ENCODE measurements at places on chromosomes 6 and 20.

- no peak for DNase-seq
Observed at GRCh38 chr6:112279031-112279935, 24.9 kb upstream of the LAMA4 start.

DNA sequence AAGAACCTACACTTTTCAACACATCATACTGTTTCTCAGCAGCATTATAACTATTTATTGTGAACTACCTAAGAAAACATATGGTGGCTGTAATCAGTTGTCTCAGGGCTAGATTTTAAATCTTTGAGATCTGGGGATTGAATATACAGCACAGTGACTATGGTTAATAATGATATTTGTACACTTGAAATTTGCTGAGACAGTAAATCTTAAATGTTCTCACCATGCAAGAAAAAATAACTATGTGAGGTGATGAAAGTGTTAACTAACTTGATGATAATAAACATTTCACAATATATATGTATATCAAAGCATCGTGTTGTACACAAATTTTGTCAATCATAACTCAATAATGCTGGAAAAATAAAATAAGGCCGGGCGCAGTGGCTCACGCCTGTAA is 113.8 kb downstream of the ATXN1 start:
- no peak for DNase-seq

DNA sequence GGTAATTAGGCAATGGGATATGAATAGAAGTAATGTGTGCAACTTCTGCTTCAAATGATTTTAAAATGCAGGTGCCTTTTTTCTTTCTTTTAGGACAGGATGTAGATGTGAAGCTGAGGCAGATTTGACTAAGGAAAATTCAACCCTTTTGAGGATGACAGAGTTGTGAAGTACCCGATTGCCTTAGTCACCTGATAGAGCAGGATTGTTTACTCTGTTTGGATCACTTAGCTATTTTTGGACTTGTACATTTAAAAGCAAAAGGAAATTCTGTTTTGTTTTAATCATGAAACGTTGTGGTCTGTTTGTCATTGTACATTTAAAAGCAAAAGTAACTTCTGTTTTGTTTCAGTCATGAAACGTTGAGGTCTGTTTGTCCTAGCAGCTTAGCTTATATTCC is 143.4 kb downstream of the FAM83B start:
- no peak for DNase-seq

GRCh38 chr6:33314515-33314942 is 651 bp upstream of the TAPBP start:
- DNase-seq = no peak

DNA sequence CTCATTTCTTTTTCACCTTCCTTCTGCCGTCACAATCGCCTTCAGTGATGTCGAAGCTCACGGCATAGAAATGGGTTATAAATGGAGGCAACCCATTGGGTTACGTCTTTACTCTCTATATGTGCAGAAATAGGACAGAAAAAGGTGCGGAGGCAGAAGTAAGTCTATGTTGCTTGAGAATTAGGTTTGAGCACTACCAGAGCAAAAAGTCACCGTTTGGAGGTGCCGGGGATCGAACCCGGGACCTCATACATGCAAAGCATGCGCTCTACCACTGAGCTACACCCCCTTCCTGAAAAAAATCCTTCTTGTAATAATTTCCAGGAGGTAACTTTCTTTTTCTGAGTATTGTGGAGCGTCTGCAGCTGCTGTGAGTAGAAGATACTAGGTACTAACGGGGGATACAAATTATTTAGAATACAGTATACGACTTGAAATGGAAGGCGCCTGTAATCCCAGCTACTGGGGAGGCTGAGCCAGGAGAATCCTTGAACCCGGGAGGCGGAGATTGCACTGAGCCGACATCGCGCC is 134.2 kb downstream of the TRIM27 start:
- DNase-seq = no peak

DNA sequence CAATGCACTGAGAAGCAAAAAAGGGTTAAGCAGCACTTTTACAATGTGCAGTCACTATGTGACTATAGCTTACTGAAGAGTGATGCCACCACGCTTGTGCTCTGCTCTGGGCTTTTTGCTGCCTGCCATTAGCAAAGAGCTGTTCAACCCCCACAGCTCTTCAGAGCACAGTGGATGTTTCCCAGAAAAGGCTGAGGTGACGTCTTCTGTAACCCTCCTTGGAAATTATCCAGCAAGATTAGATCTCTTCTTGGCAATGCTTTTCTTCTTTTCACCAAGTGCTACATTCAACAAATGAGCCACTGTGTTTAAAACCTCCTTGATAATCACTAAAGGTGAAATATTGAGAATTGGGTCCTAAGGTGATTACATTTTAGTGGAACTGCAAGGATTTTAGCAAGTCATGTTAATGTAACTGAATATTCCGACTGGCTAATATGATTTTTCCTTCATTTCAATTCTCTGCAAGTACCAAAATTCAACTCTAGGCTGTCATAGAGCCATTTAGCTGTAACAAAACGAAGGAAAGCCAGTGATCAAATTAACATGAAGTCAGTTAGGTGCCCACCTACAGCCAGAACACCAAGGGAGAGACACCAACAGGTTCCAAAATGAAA is 34.9 kb downstream of the ELOVL5 start:
- no peak for DNase-seq

Measured in GM12878 (cell line).